ENCODE measurements at places on chromosomes 6 and 20.

GRCh38 chr20:50446351-50447101 lies 63.7 kb upstream of the PTPN1 start:
- no peak for DNase-seq

DNA sequence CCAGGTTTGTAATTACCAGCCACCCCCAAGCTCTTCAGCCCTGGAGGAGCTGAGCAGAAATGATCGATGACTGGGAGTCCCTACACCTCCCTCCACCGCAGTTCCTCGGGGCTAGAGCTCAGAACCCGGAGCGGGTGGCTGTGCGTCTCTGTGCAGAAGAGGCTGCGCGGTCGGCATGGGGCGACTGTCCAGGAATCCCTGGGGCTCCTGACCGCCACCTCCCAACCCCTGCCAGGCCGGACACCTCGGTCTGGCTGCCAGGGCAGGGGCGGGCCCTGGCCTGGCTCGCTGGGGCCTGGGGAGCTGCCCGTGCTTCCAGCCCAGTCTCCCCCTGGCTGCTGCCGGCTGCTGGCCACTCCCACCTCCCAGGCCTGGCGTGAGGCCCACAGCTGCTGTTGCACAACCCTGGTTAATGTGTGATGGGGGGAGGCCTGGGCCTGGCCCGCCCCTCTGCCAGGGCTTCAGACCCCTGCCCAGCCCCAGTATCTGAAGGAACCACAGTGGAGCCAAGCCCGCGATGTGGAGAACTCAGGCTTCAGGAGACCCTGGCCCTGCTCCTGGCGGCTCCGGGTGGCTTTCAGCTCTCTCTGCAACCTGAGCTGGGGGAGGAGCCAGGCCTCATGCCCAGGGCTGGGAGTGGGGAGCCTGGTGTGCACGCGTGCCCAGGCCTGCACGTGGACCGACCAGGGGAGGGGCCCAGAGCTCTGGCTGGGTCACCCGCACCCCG lies 1.2 kb downstream of the SLC2A4RG start:
- peak; percentile 70 for DNase-seq

- no peak for DNase-seq
These were observed 56.9 kb downstream of the FAM229B start for GRCh38 chr6:112144145-112144926.

GRCh38 chr6:133359256-133359655 lies 118.1 kb downstream of the EYA4 start:
- DNase-seq: no peak

DNA sequence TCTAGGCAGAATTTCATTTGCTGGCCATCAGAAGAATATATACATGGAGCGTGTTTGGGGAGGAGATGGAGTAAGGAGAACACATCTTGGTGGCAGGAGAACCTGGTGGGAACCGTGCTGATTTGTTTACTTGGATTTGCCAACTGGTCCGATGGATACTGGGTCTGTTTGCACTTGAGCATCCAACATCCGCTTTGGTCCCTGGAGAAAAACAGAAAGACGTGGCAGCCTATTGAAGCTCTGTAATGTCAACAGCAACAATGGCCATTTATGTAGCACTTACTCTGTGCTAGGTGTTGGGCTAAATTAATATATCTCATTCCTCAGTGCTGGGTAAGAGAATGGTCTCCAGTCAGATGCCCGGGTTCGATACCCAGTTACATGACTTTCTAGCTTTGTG lies 125.6 kb downstream of the BCAS1 start:
- DNase-seq: no peak
